ENCODE measurements at places on chromosomes 1 and 21.

- ATAC-seq = peak; percentile 85
Observed at GRCh38 chr21:35048706-35049617, at the start of gene RUNX1. RUNX1 (minus strand) TSS chr21:35049302.

DNA sequence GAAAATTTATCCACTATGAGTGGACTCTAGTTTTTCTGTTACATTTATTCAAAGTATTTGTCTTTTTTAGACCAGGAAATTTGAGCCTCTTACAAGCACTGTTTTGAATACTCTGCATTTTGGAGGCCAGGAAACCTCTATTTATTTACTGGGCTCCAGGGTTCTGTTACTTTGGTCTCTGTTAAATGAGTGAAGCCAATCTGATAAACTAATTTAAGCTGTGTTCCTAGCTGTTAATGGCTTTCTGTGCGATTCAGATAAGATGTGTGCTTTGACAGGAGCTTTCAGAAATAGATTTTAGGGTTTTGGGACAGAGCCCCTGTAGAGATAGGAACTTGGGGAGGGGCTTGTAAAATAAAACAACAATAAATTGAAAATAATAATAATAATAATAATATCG lies 23.9 kb downstream of the ACKR1 start:
- ATAC-seq = no peak

GRCh38 chr1:30302858-30303257 lies 420.5 kb downstream of the MATN1 start:
- ATAC-seq = no peak

DNA sequence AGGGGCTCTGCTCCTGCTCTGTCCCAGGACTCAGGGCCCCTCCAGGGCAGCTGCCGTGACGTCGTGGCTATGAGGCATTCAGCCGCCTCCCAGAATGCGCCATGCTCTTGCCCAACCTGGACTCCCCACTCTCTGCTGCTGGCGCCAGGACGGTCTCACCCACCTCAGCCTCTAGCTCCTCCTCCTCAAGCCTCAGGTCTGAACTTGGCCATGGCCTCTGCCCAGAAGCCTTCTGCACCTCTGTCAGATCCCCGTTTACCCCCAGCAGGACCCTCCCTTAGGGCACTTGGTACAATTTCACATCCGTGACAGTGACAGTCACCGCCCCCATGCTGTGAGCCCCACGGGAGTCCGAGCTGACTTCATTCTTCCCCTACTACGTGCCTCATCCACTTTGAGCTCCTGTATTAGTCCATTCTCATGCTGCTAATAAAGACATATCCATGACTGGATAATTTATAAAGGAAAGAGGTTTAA lies 4.9 kb downstream of the CSTB start:
- ATAC-seq = no peak

DNA sequence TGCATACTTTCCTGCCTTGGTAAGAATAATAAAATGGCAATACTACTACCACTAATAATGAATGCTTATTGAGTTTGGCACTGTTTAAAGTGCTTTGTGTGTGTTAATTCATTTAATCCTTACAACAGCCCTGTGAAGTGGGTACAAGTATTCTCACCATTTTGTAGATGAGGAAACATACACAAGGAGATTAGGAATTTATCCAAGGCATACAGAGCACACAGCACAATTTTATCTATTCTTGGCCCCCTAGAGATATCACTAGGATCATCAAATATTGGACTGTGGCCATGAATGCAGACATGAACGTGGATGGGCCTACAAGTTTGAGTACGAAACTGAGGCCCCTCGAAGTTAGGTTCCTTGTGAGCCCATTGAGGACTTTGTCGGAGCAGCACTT lies 39.5 kb downstream of the TENT5C start:
- no peak for ATAC-seq

DNA sequence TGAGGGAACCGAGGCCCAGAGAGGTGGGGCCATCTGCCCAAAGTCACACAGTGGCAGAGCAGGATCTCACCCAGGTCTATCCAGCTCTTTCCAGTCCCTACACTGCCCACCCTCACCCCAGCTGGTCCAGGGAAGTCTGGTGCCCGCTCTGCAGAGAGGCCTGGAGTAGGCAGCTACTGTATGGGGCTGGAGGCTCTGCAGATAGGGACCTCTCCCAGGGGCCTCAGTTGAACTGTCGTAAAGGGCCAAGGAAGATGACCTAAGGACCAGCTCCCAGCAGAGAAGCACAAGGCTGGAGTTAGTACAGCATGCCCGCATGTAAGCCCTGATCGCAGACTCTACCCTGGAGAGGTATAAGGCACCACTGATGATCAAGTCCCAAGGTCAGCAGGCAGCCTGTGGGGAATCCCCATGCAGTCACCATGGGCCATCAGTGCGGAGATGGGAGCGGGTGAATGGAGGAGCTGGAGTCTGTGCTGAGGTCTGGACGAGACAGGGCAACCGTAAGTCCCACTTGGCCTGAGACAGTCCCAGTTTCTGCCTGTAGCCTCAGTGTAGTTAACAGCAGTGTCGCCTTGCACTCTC lies 320.2 kb downstream of the MATN1 start:
- ATAC-seq = no peak

DNA sequence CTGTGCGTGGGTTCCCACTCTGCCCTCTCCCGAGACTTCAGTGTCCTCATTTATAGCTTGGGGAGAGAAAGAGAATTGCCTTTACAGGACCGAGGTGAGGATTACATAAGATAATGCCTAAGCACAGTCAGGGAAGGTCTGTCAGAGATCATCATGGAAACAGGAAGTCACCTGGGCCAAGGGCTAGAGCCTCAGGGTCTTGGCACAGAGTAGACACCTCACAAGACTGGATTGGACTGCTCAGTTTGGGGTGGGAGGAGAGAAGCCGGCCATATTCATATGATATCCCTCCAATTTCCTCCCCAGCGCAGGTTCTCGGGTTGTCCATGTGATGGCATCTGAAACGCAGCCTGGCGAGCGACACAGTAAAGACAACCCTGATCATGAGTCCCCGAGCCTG lies 3.8 kb downstream of the CNR2 start:
- peak; percentile 59 for ATAC-seq

- no peak for ATAC-seq
Observed at GRCh38 chr1:198445872-198446271, 94.6 kb downstream of the ATP6V1G3 start.

DNA sequence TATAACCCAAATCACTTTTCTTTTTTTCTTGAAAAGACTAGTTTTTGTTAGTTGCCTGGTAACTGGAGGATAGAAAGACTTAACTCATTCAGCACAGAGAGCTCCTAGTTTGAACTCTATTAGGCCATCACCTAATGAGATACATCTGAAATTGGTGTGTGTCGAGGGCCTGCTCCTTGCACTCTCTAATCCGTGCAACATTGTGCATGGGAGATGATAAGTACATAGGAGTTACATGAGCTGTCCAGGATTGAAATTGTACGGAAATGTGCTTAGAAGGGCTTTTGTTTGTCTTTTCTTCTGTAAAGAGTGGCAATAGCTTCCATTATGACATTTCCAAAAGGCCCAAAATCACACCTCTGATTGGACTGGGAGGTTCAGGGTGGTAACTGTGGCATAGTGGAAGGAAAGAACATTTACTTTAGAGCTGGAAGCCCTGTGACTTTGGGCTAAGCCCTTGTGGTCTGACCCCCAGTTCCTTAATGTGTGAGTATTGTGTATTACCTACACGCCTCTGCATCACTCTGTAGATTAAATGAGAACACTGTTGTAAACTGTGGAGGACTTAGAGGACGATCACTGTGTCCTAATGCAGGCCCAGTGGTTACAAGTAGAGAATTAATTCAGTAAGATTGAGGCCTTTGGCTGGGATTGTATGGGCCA lies 71.2 kb downstream of the FGGY start:
- ATAC-seq = no peak

- no peak for ATAC-seq
Observed at GRCh38 chr1:11399250-11399649, 79.7 kb upstream of the DISP3 start.

GRCh38 chr1:235917267-235917811 lies 50.6 kb upstream of the LYST start:
- peak; percentile 61 for ATAC-seq

DNA sequence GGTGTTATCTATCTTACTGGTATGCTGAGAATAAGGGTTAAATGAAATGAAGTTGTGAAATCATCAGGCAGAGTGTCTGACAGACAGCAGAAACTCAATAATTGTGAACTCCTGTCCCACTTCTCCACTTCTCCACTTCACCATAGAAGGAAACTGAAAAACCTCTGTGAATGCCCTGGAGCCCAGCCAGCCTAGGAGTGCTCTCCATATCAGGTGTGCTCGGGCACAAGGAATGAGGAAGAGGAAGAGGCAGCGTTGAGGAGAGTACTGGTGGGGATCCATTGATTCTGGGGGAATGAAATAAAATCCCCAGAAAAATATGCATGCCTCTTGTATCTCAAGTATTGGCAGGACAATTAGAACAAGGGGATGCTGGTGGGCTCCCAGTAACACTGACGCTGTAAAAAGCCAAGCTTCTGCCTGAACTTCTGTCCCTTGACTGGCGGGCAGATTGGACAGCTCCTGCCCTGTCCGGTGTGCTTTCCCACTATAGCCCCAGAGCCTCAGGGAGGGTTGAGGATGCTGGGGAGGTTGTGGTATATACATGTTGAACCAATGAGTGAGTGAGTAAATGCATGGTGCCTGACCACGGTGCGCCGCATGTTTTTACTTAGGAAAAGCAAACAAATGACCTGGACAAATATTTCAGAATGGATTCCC lies 47.7 kb downstream of the NMNAT2 start:
- ATAC-seq = no peak

DNA sequence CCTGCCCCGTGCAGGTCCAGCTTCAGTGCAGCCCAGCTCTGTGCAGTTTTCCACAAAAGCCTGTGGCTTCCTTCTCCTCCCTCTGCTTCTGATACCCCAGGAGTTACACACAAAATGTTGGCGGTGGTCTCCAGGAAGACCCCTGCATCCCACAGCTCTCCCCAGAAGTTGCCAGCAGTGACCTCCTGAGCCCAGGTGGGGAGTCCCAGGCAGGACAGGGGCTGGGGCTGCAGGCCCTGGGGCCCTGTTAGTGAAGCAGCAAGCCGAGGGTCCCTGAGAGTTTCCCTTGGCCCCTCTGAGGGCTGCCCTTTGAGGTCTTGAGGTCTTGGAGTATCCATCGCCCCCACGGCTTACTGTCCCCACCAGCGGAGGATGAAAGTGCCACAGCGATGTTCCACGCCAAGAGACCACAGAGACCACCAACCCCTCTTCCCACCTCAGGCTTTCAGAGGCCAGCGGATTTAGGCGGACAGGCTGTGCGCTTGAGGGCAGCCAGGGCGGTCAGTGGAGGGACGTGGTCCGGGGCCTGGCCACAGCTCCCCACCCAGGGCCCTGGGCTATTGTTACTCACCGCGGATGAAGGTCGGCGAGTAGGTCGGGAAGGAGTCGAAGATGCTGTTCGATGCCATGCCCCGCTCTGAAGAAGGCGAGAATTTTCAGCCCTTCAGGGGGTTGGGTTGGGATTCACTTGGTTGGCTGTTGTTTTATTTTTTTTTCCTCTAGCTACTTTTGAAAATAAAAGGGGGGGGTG lies 34.0 kb upstream of the RUNX3 start:
- ATAC-seq = no peak

GRCh38 chr1:180353945-180354344 lies 123.9 kb downstream of the LHX4 start:
- ATAC-seq = no peak

DNA sequence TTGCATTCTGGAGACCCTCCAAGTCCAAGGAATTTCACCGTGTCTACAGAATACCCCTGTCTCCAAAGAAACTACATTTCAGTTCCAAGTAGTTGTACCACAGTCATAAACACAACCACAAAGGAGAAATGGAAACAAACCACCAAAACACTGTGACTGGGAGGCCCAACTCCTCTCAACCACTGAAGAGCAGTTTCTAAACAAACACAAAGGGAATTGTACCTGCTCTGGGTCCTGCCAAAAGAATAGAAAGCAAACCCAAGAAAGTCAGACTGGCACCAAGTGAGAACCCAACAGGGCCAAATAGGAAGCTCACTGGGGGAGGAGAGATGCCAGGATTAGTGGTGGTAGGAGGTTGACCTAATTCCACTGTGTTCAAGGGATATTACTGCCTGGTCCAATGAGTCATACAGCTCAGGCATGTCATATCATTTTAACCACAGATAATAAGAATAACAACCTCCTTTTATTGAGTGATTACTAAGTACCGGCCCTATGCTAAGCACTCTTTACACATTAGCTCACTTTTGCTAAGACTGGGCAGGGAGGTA lies 123.9 kb upstream of the PPP2R5A start:
- ATAC-seq = peak; percentile 56

- no peak for ATAC-seq
Observed at GRCh38 chr1:21492356-21492625, 16.9 kb upstream of the ALPL start.

DNA sequence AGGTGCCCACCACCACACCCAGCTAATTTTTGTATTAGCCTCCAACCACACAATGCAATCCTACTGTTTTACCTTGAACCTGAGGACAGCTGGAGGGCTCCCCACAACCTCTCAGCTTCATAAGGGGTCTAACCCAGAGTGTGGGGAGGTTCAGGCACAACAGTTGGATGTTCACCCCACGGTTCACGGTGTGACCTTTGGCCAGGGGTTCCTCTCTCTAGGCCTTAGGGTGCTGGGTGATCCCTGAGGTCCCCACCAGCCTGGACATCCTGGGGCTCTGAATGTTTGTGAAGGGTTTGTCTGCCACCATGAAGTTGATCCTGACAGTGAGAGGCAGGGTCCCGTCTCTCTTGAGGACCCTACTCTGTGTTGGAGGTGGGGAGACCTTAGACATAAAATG lies 3.9 kb downstream of the ACOT11 start:
- no peak for ATAC-seq

DNA sequence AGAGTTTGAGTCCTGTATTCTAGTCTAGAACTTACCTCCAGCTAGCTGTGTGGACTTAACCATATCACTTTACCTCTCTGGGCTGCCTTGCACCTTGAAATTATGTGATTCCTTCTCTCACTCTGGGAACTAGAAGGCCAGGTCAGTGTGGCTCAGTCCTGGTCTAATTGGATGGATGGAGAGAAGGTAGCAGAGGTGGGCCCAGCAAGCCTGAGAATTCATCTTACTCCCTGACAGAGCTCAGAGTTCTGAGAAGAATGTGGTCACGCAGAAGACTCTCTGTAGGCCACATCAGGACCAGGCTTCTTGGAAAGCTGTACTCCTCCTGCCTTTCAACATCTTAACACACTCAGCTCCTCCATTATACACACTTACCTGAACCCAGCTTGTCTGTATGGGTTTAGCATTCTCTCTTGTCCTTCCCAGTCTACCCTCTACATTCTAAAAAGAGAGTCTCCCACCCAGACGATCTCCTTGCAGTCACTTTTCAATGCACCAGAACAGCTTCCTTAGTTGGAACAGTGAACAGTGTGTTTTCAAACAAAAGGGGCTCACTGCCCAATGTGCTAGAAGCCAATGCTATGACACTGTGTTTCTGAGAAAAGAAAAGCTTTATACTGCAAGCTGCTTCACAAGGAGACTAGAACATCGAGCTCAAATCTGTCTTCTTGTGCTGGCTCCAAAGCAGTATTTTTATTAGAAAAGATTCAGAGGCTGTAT lies 60.5 kb downstream of the CAPN9 start:
- ATAC-seq = no peak

All from stimulated activated memory B cell treated with anti-CD40 and anti-IgM and Interleukin-4, amounts not matched to agents 10 μg/mL and 1 μg/mL and 100 μg/mL, for 72 hours (primary cell).